ENCODE measurements at places on chromosomes 6 and 20.

DNA sequence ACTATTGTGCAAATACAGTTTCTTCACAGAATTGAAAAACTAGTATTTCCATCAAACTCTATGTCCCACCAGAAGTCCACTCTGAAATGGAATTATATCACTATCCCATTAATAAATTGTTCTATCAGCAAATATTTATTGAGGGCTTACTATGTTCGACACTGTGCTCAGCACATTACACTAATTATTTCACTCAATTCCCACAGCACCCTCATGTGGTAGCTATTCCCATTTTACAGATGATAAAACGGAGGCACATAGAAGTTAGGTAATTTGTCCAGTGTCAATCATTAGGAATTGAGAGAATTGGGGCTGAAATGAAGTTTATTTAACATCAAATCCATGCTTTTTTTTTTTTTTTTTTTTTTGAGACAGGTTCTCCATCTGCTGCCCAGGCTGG lies 52.5 kb downstream of the MKKS start:
- no peak for DNase-seq

GRCh38 chr20:57659517-57660180 lies 39.4 kb upstream of the ZBP1 start:
- no peak for DNase-seq

DNA sequence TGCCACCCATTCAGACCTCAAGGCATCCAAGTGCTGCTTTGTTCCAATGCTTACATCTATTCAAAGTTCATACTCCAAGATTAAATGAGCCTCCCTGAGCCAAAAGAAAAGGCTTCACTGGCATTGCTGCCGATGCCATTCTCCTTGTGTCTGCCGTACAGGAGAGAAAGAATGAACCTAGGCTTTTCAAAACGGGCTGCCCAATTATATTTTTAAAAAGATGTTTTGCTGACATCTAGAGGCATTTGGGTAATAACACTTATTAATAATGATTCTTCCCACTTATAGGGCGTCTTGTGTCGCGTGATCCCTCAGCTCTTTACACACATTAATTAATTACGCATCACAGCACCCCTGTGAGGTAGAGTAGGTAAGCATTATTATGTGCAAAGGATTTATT lies 545.6 kb downstream of the PKHD1 start:
- DNase-seq: no peak

GRCh38 chr6:159093609-159094443 lies 49.0 kb upstream of the TAGAP start:
- no peak for DNase-seq

GRCh38 chr6:105669232-105669631 lies 266.4 kb upstream of the PREP start:
- DNase-seq: no peak

DNA sequence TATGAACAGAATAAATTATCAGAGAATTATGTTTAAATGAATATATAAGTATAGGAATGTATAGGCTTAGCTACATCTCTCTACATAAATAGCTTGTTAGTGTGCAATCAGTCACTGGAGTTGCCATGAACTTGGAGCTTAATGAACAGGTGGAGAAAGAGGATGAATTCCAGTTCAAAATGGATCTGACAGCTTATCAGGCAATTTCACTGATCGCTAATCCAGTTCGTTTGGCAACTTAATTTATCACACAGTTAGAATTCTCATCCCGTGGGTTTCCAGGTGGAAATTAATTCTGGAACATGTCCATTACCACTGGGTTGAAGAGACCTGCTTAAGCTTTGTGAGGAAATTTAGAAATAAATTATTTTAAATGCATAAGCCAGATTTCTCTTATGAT lies 118.1 kb downstream of the MACROD2 start:
- no peak for DNase-seq

GRCh38 chr6:135994857-135995544 lies 143.5 kb downstream of the PDE7B start:
- no peak for DNase-seq

DNA sequence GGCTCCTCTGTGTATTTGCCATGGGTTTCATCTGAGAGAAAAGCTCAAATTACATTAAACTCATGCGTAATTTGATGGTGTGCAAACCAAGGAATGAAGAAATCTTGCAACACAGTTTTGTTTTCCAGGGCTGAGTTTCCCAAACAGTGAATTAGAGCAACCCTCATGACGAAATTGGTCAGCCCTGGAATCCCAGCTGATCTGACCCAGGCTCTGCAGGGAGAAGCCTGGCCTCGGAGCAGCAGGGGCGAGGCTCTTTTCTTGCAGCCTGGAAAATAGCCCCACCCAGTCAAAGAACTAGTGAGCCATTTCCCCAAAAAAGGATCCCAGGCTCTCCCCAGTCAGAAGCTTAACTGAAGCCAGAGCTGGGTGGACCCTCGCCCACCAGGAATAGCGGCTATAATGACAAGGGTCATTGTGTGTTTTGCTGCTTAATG lies 107.3 kb upstream of the SNX9 start:
- DNase-seq: no peak

- DNase-seq: no peak
Measured at GRCh38 chr20:4088766-4089165, 73.4 kb upstream of the RNF24 start.

- DNase-seq: no peak
Measured at GRCh38 chr6:148358196-148358785, 15.7 kb downstream of the SASH1 start.

DNA sequence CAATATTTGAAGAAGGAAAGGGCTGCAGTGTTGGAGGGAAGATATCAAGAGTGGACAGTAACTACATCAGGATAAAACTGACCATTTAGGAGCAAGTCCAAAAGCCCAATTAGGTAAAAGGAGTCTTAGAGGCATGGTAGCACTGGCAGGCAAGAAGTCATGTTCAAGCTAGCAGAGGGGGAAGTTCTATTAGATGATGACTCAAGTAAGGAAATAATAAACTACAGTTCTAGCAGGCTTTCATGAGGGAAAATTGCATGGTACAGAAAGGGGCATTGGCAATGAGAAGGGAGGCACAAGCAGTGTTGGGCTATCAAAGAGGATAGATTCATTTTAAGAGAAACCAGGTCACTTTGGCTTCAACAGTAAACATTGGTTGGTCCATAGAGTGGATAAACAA lies 156.1 kb upstream of the PTPRK start:
- no peak for DNase-seq

DNA sequence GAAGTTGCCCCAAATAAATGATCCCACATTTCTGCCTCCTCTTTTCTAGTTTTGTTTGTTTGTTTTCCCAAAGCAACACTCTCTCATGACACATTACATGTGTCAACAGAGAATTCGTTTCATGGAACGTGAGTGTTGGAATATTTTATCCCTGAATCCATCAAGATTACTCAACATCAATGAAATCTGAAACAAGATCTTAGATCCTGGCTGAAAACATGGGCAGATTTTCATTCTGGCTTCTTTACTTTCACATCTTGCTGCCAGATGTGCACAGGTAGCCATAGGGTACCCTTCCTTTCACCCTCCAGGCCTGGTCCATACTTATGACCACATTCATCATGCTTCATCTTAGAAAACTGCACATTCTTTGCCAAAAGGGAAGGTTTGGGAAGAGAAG lies 347.0 kb downstream of the DOK5 start:
- no peak for DNase-seq

DNA sequence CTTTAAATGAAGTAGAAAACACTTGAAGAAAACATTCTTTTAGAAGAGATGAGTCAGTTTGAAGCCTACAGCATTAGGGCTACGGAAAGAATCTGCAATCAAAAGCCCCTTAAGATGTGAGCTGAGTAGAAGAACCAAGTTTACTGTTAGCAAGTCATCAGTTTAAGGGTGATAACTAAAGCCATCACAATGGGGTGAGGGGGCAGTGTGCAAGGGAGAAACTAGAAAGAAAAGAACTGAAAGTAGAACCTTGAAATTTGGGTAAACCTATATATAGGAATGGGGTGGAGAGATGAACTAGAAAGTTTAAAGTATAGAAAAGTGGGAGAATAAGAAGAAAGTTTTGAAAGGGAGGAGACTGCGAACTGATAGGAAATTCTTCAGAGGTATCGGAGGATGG lies 212.9 kb downstream of the COL19A1 start:
- DNase-seq: no peak

- no peak for DNase-seq
Measured at GRCh38 chr6:127073222-127073621, 45.2 kb upstream of the RSPO3 start.

DNA sequence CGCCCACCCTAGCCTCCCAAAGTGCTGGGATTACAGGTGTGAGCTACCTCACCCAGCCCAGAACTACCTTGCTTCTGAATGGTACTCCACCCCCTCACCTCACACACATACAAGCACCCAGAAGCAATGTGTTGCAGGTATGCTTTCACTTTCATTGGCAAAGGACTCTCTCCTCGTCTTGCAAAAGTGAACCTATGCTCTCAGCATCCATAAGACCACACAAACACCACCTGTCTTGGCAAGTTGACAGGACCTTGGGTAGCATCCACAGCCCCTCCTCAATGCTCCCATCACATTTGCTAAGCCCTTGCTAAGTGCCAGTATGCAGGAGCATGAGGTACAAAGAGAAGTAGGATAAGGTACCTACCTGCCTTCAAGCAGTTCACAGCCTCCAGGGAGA lies 3.7 kb downstream of the KIF13A start:
- DNase-seq: no peak

DNA sequence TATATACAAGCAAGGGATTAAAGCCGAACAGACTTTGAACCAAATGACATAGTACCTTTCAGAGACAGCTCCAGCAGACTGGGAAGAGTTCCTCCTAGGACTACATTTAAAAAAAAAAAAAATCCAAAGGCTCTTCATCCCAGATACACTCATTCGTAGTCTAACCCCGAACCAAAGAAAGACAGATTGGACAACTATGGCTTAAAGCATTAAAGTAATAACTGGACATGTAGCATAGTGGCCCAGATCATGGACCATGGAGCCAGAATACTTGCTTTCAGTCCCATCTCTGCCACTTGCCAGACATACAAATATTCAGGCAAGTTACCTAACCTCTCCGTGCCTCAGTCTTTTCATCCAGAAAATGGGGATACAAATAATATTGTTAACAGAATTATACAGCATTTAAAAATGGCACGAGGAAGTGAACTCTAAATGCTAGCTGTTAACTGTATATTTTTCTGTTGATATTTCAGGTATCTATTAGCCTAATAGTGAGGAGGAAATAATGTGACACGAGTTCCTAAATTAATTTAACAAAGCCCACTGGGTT lies 123.7 kb downstream of the HIVEP2 start:
- DNase-seq: no peak

DNA sequence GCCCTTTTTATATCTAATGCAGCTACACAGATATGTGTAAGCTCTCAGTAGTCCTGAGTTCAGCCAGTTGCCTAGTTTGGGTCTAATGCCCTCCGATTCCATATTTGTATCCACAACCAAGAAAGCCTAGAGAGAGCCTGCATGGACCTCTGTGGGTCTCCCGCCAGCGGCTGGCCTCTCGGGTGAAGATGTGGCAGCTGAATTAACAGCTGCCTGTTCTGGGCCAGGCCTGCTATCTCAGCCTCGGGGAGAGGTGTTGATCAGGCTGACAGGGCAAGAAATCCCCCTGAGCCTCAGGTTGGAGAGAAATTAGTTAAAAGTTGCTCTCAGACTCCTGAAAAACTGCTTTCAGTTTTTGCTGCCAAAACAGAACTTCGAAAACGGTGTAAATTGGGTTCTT lies 19.8 kb downstream of the PTK7 start:
- no peak for DNase-seq

- DNase-seq: no peak
Measured at GRCh38 chr6:2563635-2564034, 187.1 kb downstream of the MYLK4 start.

GRCh38 chr6:67885081-67886033 lies 749.7 kb upstream of the ADGRB3 start:
- DNase-seq: no peak

GRCh38 chr20:46682063-46682821 lies 7.0 kb downstream of the TP53RK start:
- no peak for DNase-seq

DNA sequence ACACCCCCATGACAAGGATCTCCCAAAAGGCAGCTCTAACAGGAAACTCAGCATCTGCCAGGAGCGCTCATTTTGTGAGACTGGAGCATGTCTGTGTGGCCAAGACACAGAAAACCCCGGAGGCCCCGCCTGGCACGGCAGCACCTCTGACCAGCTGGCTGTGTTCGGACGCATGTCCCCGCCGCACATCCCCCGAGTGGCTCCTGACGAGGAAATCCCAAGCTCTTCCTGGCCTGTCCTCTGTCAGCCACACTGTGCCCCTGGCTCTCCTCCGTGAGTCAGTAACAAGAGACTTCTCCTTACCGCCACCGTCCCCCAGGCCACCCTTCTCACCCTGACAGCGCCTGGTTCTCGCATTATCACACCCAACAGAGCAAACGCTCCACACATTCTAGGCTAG lies 14.4 kb downstream of the SLC2A4RG start:
- no peak for DNase-seq

- DNase-seq: no peak
Measured at GRCh38 chr6:120214088-120214499, 864.5 kb upstream of the MAN1A1 start.

- no peak for DNase-seq
Measured at GRCh38 chr6:37056439-37057127, 51.1 kb downstream of the FGD2 start.

DNA sequence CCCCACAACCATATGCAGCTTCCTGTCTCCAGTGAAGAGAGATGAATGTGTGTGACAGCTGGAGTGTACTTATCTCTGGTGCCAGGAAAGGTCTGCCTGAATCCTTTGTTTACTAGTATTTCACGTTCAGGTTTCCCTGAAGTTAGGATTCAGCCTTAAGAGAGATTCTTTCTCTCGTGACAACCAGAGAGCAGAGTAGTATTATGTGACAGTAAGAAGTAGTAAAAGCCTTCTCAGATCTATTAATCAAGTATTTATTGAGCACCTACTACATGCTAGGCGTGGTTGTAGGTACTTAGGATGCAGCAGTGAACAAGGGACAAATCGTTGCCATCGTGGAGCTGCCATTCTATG lies 949 bp downstream of the KIFC1 start:
- no peak for DNase-seq

GRCh38 chr20:24781418-24781980 lies 167.6 kb upstream of the CST7 start:
- DNase-seq: no peak

- no peak for DNase-seq
Measured at GRCh38 chr6:110828396-110828795, 13.1 kb upstream of the CDK19 start.

- DNase-seq: no peak
Measured at GRCh38 chr6:2739335-2739734, 11.4 kb downstream of the MYLK4 start.

Measured in NCI-H1930 (cell line).